AML-193 (cell line): ENCODE measurements at places on chromosomes 1 and 21.

DNA sequence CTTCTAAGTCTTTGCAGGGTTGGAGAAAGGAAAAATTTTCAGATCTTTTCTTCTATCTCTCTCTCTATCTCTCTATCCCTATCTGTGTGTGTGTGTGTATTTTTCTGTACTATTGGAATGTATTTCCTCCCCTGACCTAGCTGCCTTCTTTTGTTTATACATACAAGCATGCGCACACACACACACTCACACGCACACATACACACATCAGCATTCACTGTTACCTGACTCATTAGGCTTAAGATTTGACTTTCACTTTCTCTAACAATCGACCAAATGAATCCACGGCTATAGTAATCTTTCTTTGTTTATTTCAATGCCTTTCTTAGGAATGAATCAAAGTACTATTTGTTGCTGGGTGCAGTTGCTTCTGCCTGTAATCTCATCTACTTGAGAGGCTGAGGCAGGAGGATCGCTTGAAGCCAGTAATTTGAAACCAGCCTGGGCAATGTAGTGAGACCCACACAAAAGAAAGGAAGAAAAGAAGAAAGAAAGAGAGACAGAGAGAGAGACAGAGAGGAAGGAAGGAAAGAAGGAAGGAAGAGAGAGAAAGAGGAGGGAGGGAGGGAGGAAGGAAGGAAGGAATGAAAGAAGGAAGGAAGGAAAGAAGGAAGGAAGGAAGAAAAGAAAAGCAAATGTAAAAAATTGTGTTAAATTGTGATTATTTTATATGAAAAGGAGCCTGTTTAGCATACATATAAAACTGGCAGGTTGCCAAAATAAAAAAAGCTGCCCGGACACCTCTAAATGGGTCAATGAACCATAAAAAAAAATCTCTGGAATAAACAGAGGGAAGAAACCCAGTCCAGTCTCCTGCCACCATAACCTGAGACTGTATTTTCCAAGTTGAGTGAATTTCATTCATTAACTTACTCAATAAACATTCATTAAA lies 206.8 kb downstream of the ZNF326 start:
- DNase-seq: no peak

DNA sequence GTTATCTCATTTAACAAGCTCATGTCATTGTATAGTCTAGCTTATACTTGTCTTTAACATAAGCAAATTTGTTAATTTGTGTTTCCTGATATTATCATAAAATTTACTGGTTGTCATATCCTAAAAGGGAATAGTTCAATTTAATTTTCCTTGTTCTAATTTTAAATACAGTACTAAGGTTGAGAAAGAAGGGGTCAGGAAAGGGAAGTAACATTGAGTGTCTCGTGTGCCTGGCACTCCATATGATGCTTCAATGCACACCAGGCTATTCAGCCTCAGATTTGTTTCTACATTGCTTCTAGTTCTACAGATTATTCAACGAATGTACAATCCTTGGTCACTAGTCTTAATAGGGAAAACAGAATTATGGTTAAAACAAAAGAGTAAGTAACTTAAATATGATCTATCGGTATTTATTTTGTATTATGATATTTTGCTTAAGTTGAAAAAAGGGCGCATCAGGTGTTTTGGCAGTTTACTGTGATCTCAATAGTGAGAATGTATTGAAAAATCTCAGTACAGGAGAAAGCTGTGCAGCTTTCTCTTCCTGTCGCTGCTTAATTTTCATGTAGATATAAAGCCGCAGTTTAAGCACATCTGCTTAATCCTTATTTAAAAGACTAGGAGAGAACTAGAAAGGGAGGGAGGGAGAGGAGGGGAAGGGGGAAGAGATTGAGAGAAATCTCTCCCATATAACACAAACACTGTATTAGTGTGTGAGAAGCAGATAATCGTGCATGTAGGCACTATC lies 13.0 kb downstream of the PTPRC start:
- DNase-seq: peak; percentile 75

DNA sequence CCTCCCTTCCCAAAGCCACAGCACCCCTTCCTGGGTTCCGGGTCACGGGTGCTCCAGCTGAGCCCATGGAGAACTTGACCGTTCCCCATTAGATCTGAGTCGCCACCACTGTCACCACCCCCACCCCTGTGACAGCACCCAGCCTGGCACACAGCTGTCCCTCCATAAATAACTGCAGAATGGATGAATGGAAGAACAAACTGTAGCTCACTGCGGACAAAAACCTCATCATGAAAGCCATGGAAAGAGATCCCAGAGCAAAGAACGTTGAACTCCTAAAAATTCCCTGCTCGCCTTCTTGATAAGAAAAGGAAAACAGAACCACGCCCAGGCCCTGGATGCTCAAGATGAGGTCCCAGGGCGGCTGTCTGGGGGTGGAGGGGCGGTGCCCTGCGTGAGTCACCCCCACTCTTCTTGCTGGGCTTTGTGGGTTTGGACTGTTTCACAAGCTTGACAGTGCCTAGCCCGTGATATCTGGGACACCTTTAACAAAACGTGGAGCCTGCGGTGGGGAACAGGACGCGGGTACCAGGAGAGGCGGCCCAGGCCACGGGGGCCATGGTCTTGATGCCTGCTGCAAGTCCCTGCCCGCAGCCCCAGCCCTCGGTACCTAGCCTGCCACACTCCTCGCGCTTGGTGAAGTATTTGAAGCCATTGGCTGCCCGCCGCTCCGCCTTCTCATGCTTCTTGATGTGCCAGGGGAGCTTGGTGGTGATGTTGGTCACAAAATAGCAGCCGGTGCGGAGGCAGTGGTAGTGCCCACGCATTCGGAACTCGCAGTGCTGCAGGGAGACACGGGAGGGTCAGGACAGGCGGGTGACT lies 151.9 kb downstream of the CASZ1 start:
- DNase-seq: no peak

DNA sequence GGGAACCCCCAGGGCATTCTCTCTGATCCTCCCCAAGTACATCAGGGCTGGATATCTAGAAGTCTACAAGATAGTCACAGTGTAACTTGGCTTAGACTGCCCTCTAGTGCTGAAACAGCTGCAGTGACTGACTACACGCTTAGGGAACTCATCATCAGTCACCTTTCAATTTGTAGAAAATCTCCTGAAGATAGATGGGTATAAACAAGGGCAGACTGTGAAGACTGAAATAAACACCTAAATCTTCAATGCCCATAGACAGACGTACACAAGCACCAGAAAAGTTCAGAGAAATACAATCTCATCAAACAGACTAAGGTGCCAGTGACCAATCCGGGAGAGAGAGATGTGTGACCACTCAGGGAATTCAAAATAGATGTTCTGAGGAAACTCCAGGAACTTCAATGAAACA lies 46.6 kb downstream of the PACC1 start:
- peak; percentile 78 for DNase-seq

GRCh38 chr1:145991735-145992412 lies 4.5 kb downstream of the TXNIP start:
- no peak for DNase-seq
